ENCODE measurements at places on chromosomes 4 and X. TPM values are rescaled to one million over a fixed set of nuclear protein-coding genes. Genes with fewer than 3 reads are reported as not detected.

TMPRSS11A gene
- not detected for total RNA-seq

GPRIN3 gene
- 0.65 TPM for total RNA-seq

VCX3B gene
- not detected for total RNA-seq

DTHD1 gene
- total RNA-seq: not detected

Data from epithelial cell of alveolus of lung (primary cell).